ENCODE measurements at places on chromosomes 16 and 17. TPM values are rescaled to one million over a fixed set of nuclear protein-coding genes. Genes with fewer than 3 reads are reported as not detected.
A peak's percentile ranks its signal among the peaks of the same experiment; 100 is the strongest.

The CD79B gene
- total RNA-seq: 2.4 TPM

The CRYBA1 gene
- total RNA-seq: not detected

The CD300LB gene
- total RNA-seq: not detected

The SPNS2 gene
- 18.8 TPM for total RNA-seq

The RNF222 gene
- not detected for total RNA-seq

DNA sequence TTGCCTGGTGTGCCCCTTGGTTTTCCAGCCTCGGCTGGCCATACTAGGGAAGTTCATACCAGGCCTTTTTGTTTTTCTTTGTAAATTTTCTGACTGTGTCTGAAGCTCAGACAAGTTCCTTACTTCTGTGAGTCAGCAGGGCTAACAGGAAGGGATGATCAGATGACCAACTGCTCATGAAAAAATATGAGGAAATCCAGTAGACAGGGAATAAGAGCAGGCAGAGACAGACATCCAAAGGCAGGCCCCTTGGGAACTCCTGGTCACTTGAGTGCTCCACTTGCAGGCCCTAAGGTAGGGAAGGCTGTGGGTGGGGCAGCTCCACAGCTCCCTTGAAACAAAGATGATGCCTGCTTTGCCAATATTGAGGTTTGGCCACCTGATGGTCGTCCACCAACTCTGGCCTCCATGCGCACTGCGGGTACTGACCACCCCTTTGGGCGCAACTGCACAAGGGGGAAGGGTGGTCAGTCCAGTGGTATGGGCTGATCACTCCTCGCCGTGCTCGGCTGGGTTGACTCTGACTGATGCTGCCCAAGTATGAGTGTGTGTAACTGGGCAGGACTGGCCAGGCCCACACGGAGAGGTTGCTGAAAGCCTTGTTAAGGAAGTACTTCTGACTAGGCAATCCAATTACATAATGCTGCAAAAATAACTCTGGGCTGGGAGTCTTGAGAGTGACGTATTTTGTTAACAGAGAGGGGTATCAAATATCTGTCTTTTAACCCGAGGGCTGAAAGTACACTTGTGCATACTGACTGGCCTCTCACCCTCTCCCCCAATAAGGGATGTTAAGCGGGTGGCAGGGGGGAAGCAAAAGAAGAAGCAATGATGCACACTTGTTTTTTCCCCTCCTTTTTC lies 20.8 kb upstream of the ZFHX3 start:
- DNase-seq: peak; percentile 79

The PRR35 gene
- total RNA-seq: not detected

DNA sequence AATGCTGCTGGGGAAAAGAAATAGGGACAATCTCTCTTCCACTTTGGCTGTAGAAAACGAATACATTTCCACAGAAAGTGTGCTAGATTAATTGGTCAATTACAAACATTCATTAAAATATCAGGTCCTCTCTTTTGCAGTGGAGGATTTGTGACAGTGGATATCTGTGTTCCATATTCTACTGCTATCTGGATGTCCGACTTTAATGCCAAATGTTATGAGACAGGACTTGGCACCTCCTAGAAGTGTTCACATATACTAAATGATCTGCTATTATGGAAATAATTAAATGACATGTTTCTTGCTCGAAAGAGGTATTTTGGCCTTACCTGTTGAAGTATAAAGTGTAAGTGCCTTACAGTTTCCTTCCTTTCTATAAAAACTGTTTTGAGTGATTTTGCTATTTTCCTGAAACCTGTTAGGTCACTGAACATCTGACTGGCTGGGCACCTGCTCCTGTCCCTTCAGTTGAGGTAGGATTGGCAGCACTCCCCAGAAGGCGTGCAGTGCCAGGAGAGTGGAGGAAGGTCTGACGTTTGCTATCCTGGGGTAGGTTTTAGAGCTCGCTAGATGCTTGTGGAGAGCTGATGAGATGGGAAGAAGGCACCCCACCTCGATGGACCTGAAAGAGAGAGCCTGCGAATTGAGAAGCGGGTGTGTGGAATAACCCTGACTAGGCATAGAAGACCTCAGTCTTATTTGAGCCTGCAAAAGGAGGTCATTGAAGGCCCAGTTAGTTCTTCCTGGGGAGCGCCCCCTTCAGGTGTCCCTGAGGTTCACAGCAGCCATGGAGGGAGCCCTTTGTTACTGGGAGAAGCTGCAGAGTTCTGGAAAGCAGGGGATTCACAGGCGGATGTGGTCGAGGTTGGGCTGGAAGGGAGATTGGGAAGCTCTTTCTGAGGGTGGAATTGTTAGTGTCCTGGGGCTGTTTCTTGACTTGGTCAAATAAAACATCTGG lies 159.4 kb upstream of the ZNF267 start:
- no peak for DNase-seq

GRCh38 chr16:73216932-73217331 lies 169.0 kb upstream of the ZFHX3 start:
- no peak for DNase-seq

- no peak for DNase-seq
These were observed 6.0 kb upstream of the TMEM220 start for GRCh38 chr17:10735821-10736220.

The GRIN2C gene
- 0.25 TPM for total RNA-seq

Data from heart right ventricle (tissue), 16 donors.